Activated CD4-positive, CD25-positive, alpha-beta regulatory T cell treated with anti-CD3 and anti-CD28 coated beads, Interleukin-2, amount 50 U/mL, for 24 hours (primary cell): ENCODE measurements at places on chromosomes 6 and 20.

DNA sequence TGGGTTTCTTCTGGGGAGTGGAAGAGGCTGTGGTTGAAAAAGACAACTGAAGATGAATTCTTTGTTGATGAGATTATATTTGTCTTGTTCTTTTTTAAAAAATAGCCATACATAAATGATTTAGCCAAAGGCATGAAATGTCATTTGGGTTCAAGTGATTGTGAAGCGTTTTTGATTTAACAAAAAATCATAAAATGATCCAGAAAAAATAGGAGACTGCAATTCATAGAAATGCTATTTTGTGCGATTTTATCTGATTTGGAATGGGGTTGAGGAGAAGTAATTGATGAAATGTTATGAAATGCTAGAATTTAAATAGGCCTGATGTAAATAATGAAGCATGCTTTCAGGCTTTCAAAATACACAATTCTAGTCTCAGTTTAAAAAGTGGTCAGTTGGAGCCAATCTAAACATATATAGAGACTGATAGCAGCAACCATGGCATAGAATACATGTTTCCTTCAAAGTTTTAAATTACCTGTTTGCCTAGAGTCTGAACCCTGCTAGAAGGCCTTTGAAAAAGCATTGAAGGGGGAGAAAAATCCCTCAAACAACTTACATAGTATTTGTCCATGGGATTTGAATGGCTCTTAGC is 21.8 kb downstream of the PFDN4 start:
- ATAC-seq: no peak

DNA sequence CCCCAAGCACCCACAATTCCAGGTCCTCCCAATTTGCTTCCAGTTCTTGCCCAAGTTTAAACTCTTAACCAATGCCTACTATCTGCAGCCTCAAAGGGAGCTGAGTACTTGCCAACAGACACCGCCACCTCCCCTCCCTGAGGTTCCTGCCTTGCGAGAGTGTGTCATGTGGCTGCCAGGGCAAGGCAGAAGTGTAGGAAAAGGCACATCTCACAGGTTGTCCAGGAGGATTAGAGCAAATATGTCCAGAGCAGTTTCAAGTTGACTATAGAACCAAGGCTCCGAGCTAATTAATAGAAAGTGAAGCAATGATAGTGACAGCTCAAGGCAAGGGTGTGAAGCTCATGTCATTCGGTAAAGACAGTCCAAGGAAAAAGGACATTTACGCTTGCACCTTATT is 127.8 kb downstream of the ATXN1 start:
- ATAC-seq: no peak

- ATAC-seq: peak; percentile 37
Observed at GRCh38 chr6:144725736-144726522, 440.8 kb downstream of the UTRN start.

GRCh38 chr20:36544134-36545018 is 3.1 kb downstream of the MYL9 start:
- no peak for ATAC-seq

DNA sequence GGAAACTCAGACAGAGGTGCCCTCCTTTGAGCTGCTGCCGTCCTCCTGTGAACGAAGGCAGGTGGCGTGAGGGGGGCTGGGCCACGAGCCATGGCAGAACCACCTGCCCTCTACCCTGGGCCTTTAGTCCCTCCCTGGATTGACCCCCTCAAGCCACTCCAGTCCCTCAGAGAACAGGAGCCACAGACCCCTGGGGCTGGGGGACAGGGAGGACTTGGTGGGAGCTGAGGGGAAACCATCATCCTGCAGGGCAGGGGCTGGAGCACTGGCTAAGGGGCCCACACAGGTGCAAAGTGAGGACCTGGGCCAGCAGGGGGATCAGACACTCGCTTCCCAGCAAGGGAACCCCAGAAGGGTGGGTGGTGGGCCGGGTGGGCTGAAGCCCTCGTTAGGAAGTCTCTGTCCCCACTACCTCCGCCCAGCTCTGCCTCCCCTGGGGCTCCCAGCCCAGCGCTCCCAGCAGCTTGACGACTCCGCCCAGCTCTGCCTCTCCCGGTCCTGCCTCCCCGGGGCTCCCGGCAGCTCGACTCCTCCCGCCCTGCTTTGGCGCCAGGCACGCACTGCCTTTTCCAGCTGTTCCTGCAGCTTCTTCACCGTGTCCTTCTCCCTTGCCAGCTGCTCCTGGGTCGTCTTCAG is 44.4 kb downstream of the DSTN start:
- ATAC-seq: no peak

GRCh38 chr6:95244751-95245150 is 332.6 kb upstream of the MANEA start:
- no peak for ATAC-seq

DNA sequence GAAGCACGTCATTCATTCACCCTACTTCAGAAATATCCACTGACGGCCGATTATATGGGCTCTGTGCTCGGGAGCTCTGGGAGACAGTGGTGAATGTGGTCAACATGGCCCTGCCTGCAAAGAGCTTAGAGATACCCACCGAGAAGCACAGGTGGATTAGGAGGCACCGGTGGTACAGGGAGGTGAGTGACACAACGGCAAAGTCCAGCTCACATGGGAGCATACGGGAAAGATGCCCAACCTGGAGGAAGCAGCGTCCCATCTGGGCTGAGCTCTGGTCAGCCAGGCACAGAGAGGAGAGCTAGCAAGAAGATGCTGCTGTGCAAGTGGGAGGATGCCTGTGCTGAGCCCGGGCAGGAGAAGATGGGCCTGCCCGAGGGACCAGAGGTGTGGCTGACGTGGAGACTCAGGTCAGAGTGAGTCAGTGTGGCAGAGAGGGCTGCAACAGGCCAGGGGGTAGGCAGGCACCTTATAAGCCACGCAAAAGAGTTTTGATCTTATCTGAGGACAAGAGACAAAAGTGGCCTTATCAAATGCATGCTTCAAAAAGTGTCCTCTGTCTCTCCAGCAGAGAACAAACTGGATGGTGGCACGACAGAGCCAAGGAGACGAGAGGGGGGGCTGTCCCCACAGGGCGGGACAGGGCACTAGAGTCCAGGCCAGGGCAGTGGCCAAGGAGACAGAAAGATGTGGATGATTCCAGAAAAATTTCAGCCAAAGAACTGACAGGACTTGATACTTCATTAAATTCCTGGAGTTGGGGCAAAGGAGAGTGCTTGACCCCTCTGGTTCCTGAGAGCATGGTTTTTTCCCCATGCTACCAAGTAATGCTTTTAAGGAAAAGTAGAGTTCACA is 214.6 kb upstream of the SNX9 start:
- ATAC-seq: no peak

- ATAC-seq: peak; percentile 60
Observed at GRCh38 chr6:11236076-11236750, 3.7 kb upstream of the NEDD9 start.

GRCh38 chr6:6377621-6378020 is 57.2 kb upstream of the F13A1 start:
- no peak for ATAC-seq
